ENCODE measurements at places on chromosomes 6 and 20.

DNA sequence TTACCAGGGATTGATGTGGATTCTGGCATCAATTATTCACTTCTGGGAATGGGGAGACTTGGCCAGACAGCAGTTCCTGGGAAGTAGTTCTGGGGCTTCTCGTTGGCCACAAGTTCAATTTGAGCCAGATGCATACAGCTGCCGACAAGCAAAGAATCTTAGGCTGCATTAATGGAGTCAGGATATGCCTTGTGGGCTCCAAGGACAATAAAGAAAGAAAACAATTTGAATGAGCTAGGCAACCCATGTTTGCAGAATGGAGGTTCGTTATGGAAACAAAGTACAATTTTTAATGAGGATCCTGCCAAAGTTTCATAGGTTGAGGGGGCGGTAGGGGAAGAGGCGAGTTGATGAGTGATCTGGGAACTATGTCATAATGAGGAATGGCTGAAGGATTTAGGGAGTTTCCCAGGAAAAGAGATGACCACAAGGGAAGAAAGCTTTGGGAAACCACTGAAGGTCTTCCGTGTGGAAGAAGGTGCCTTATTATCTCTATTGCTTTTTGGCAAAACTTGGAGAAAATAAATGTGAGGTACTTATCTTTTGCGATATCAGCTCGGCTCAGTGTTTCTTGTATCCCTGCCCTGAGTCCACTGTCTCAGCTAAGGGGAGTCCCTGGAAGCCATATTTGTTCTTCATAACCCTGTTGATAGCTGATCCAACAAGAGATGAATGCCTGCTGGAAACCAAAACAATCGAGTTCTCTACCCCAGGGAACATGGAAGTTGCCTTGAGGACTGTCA, 181.0 kb upstream of the ZNF217 start:
- no peak for DNase-seq

GRCh38 chr20:59159091-59159490, 4.5 kb upstream of the ZNF831 start:
- DNase-seq = no peak

DNA sequence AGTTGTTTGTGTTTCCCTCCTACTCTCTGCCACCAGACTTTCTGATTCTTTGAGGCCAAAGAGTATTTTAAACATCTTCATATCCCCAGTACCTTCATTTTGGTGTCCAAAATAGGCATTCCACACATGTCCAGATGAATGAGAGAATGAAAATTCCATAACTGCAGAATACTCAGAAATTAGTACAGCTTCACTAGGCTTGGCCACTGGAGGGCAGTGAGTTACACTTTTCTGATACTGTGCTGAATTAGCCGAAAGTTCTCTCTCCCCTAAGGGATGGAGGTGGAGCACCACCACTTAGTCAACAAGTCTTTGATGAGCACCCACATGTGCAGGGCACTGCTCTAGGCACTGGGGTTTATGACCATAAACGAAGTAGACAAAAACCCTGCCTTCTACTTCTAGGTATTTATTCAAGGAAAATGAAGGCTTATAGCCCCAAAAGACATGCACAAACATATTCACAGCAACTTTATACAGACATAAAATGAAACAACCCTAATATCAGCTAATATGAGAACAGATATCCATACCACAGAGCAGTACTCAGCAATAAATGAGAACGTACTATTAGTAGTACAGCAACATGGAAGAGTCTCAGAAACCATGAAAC, 46.1 kb upstream of the TMEM217 start:
- no peak for DNase-seq

DNA sequence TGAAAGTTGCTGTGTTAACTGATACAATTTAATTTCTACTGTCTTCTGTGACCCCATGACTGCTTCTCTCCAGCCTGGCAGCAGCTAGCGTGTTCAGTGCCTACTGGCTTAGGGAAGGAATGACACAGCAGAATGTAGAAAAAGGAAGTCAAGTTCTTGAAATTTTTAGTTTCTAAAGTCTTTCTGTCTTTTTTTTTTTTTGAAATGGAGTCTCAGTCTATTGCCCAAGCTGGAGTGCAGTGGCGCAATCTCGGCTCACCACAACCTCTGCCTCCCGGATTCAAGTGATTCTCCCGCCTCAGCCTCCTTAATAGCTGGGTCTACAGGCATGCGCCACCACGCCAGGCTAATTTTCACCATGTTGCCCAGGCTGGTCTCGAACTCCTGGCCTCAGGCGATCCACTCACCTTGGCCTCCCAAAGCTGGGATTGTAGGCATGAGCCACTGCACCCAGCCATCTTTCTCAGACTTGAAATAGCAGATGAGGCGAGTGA, 39.3 kb downstream of the PCNA start:
- DNase-seq = no peak

DNA sequence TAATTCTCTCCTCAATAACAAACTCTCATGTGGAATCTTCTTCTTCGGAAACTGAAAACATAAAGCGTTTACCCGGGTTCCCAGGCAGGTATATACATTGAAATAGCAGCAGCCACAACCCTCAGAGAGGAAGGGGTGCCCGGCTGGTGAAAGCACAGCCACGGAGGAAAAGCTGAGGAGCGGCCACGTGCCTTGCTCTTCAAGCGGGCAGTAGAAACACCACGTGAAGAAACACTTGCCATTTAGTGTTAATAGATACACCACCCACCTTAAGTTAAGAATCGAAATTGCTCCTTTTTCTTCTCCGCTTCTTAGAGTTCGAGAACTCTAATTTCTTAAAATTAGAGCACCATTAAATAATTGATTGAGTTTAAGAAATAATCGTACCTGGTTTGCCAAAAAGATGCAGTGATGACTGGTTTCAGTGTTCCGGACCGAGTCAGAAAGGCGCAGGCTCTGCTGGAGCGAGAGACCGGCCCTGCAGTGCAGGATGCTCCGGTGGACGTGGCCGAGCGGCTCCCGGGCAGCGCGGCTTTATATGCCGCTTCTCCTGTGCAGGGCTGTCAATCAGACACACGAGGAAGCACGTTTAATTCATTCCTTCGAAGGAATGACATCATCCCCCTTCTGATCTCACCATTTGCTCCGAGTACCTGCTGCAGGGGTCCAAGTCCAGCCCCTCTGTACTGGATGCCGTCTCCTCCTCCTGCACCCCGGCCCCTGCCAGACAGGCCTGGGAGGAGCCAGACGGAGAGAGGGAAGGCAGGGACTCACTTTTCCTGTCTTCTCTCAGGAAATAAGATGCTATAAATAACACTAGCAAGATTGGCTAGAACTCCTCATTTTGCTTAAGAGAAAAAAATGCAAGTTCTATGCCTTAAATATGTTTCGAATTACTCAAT, at the start of gene THBS2:
THBS2 (minus strand) TSS at position 510 of the 902 bp plus-strand sequence. CDS start 3,062 bp downstream, outside the sequence.
- DNase-seq = no peak

DNA sequence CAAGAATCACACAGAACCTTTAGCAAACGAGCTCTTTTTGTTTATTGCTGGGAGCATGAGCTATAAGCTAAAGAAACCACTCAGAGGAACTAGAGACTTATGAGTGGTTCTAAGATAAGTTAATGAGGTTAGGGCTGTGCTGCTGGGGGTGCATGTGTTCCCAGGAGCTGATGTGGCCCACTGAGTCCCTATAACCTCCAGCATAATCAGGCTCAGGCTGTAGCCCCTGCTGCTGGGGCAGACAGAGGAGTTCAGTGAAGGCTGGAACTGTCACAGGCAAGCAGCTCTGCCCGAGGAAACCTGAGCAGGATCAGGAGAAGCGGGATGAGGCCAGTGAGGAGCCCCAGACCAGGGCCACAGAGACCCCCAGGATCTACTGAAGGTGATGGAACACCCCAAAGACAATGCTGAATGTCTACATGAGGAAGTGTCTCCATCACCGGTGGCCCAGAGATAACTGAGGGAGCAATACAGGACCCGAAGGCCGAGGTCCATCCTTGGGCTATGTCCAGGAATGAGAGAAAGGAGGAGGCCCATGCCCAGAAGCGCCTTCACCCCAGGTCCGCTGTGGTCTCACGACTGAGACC, 17.3 kb downstream of the TUBB2B start:
- no peak for DNase-seq

DNA sequence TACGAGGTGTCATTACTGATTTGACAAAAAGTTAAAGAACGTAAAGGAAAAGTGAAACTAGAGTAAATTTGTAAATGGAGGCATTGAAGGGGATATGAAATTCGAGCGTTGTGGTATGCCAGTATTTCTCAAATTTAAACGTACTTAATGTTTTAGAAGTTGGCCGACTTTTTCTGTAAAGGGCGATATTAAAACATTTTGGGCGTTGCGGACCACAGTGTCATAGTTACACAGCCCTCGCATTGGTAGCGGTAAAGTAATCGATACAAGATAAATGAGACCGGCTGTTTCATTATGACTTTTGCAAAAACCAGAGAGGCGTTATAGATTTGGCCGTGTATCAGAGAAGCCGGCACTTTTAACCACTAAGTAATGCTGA, 39.6 kb downstream of the OR2B2 start:
- DNase-seq = no peak

DNA sequence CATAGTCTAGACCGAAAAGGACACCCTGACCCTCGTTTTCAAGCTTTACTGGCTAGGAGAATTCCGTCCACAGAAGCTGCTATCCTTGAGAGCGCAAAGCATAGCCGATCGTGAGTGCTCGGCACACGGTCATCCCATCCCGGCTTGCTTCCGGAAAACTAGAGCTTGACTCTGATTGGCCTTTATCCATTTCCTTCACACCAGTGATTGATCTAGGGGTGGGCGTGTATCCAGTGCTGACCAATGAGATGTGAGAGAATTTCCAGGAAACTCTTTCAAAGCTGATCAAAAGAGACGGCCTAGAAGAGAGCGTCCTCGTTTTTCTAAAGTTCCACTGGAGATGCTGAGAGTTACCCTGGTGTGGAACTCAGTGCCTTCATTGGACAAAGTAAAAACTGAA, 41.0 kb upstream of the NFATC2 start:
- no peak for DNase-seq

DNA sequence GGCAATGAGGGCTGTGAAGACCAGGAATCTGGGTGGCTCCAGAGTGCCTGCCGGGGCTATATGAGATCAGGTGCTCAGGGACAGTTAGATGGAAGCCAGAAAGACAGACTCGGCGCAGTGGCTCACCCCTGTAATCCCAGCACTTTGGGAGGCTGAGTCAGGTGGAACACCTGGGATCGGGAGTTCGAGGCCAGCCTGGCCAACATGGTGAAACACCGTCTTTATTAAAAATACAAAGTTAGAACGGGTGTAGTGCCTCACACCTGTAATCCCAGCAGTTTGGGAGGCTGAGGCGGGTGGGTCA, 43.4 kb downstream of the BCAS4 start:
- DNase-seq = no peak

DNA sequence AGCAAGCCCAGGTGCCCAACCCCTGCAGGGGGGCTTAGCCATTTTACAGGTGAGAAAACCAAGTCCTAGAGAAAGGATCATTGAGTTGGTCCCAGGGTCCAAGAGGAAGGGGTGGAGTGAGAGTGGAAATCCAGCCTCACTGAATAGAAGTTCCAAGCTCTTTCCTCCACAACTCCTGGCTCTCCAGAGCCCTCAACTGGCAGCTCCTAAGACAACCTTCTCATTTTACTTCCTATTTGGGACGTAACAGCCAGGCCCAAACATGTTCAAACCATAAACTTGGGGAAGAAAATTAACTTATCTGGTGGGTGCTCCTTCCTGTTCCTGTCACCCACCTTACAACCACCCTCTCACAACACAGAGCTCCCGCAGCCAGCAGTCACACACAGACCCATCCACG, 57.9 kb downstream of the PRND start:
- no peak for DNase-seq

DNA sequence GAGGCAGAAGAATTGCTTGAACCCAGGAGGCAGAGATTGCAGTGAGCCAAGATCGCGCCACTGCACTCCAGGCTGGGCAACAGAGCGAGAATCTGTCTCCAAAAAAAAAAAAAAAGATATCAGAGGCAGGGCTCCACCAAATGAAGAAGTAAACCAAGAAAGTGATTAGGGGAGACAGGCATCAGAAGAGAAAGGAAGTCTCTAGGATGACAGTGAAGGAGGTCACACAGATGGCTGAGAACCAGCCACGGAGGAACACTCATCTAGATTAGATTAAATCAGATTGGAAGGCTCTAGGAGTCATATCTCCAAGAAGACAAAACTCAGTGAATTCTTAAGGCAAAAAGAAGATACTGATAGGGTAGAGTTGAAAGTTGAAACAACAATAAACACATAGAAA, 102.2 kb upstream of the CCDC28A start:
- DNase-seq = no peak

DNA sequence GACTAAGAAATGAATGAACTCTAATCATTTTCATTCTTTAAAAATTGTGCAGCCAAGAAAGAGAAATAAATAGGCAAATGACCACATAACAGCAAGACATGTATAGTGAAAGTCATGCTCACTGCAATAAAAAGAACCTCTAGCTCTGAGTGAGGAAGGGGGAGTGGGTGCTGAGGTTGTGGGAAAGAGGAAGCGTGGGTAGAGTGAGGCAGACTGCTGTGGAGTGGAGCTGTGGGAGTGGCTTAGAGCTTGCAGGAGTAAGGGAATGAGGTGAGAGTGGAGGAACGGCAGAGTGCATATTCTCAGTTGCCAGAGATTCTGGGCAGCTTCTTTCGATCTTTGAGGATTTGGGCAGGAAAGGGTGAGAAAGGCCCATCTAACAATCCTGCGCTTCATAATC, 10.4 kb downstream of the DEFB129 start:
- DNase-seq = no peak

GRCh38 chr20:1536893-1537730, 20.4 kb downstream of the SIRPD start:
- no peak for DNase-seq

DNA sequence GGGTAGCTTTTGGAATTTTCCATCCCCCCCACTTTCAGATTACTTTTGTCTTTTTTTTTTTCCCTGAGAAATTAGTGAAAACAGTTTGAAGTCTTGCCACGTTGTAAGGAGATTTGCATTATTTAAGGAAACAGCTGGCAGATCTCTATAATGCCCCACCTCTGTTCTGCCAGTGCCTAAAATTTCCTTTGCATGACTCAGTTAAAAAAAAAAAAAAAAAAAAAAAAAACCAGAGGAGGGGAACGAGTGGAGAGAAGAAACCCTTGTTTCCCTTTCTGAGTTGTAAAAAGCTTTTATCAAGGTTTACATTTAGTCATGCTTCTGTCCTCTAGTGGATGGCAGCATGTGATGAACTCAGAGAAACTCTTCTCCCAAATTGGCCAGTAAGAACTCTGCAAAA, 33.5 kb downstream of the CARMIL1 start:
- DNase-seq = no peak

GRCh38 chr6:45387236-45387635, 9.5 kb upstream of the SUPT3H start:
- DNase-seq = no peak

- DNase-seq = no peak
These were observed 6.1 kb upstream of the PPIL4 start for GRCh38 chr6:149551920-149552319.

All from activated CD4-positive, alpha-beta T cell treated with anti-CD3 and anti-CD28 coated beads, Interleukin-2, amount 50 U/mL, for 4 hours (primary cell).